ENCODE measurements at places on chromosomes 12 and 14.

DNA sequence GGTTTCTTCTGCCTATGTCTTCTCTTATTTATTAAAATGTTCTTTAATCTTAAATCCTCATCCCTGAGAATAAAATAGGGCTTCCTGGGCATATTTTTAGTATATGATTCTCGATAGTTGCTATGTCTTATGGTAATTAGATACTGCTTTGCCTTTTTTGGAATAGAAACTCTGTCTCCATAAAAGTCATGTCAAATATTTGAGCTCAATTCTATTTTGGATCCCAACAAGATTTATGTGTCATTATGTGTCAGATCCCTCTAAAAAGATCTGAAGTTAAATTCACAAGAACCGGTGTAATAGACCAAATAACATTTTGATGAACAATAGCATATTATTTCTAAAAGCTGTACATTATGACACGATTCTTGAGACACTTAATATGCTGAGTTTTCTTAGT lies 312.5 kb upstream of the PDE3A start:
- DNase-seq: no peak

DNA sequence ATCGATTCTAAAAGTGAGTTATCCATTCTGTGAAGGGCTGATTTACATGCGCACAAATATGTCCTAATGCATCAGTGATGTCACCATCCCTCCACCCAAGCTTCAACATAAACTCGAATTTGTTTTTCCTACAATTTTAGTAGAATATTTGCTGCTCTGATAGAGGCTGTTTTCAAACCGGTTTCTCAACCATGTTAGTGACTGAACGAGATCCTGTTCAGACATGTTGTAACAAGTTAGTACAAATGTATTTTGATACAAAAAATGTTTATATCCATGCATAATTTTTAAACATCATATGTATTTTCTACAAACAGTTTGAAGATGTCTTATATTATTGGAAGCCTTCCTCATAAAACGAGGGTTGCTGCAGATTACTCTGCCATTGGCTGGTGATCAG lies 12.7 kb upstream of the PRB2 start:
- DNase-seq: no peak

GRCh38 chr14:74308695-74309094 lies 6.0 kb upstream of the ABCD4 start:
- DNase-seq: no peak

- DNase-seq: no peak
Measured at GRCh38 chr12:50157259-50157658, 9.9 kb downstream of the CERS5 start.
